ENCODE measurements at places on chromosomes 3 and 15.

DNA sequence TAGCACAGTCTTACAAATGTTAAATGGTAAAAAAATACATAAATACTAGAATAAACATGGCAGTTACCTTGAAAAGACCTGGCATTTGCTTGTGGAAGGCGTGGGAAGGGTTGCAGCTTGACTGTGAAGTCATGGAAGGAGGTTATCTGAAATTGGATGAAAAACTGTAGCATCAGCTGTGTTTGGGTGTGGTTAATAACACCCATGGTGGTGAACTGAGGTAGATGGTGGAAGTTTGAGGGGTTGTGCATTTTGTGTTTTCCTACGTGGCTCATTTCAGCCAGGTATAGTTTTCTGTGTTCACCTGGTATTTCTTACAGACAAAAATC lies 46.5 kb downstream of the PSMD6 start:
- DNase-seq = no peak

- no peak for DNase-seq
Observed at GRCh38 chr15:70530906-70531305, 232.5 kb downstream of the UACA start.

DNA sequence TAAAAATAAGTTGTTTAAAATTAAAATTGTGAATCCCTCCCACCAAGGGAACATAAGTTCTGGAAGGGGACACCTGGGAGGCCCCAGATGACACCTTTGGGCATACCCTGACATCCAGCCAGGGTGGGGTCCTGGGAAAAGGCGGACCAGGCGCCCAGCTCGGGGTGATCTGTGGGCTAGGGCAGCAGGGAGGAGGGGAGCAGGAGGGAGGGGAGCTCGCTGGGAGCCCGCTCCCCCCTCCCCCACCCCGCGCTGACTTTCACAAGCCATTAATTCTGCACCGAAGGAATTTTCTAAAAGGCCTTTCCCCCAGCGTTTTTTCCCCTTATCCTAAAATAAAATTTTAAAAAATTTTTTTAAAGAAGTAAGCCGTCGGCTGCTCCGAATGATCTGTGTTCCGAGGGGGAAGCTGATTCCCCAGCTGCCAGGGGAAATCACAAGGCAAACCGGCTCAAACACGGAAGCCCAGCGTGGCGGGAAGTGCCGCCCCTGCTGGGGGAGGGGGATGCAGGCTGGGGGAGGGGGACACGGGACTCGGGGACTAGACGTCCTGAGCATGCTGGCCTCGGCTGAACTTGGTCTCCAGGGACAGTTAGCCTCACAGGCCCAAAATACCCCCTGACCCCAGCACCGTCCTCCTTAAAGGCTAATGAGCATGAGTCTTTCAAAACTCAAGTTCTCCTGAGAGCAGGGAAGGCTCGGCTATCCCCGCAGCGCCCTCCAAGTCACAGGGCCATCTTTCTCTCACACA lies 13.9 kb downstream of the PLXND1 start:
- no peak for DNase-seq

GRCh38 chr15:92365084-92365483 lies 28.6 kb upstream of the ST8SIA2 start:
- no peak for DNase-seq

GRCh38 chr3:193114431-193115340 lies 126.3 kb upstream of the PLAAT1 start:
- no peak for DNase-seq

- DNase-seq = peak; percentile 24
Observed at GRCh38 chr3:37861620-37862041, at the start of gene CTDSPL. CTDSPL (plus strand) TSS chr3:37861880; CDS start chr3:37862200, 320 bp downstream.

DNA sequence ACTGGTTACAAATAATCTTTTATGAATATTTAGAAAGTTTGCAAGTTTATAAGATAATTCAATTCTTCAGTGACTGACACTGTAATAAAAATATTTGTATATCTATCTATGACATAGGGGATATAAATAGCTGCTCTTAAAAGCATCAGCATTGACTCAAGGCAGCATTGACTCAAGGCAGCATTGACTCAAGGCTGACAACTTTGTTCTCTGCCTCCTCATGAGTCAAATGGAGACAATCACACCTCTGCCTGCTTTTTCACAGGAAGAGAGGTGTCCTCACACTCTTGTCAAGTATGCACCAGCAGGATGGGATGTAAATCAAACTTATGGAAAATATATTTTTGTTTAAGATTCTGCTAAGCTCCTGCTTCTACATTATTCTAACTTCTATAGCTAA lies 1173.1 kb downstream of the NSUN3 start:
- DNase-seq = no peak

DNA sequence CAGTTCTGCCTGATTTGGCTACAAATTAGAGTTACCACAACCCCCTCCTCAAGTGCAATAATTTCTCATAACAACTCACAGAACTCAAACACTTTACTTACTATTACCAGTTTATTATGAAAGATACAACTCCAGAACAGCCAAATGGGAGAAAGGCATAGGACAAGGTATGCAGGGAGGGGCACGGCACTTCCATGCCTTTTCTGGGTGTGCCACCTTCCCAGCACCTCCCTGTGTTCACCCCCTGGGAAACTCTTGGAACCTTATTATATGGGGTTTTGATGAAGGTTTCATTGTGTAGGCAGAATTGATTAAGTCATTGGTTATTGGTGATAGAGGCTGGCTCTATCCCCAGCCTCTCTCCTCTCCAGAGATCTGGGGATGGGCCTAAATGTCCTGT lies 66.6 kb upstream of the RAP2B start:
- DNase-seq = no peak

GRCh38 chr3:147240581-147240980 lies 165.8 kb downstream of the ZIC4 start:
- DNase-seq = no peak

DNA sequence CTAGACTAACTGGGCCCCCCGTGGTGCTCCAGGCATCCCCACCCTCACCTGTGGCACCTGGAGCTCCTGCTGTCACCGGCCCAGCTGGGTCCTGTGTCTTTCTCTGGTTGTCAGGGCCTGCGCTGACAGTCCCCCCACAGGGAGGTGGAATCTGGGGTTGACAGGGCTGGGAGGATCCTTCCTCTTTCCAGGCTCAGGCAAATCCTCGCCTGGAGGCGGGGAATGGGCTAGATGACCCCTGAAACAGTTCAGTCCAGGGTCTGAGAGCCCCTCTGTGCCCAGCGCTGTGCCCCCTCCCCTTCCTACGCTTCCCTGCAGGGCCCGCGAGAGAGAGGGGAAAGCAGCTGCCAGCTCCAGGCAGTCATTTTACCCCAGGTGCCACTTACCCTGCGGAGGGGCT lies 50.1 kb upstream of the MCF2L2 start:
- no peak for DNase-seq

GRCh38 chr3:69510481-69511030 lies 124.7 kb upstream of the FRMD4B start:
- no peak for DNase-seq

GRCh38 chr3:139561959-139562676 lies 22.6 kb upstream of the RBP1 start:
- DNase-seq = no peak

GRCh38 chr3:25844891-25845290 lies 55.0 kb downstream of the OXSM start:
- no peak for DNase-seq

DNA sequence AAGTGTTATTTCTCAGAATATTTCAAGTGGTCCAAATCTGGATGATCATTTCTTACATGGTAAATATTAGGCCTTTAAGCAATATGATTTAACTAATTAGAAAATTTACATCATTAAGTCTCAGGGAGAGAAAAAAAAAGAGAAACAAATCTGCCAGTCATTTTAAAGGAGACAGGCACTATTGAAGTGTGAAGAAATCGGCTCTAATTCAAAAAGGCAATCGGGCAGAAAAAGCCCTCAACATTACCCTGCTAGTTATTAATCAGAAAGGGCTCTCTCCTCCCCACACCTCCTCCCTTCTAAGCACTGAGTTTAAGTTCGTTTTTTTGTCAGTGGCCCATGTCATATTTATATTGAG lies 215.9 kb downstream of the MEIS2 start:
- DNase-seq = no peak

GRCh38 chr3:38967693-38967989 lies 84.1 kb downstream of the SCN11A start:
- DNase-seq = no peak

DNA sequence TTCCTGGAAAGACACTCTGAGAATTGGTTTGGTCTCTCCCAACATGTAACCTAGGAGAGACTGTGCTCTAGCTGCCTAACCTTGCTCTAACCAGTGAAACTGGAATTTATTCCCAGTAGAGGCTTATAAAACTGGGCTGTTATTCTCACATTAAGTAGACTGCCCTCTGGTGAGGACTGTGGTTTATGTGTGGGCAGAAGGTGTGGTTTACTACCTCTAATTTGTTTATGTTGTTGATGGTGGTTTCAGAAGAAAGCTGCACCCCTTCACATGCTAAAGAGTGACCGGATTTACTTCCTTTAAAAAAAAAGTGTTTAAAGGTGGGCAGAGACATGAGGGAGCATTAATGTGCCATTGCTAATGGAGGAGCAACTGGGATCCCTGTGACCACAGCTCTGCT lies 273.2 kb downstream of the MECOM start:
- no peak for DNase-seq

- DNase-seq = no peak
Observed at GRCh38 chr3:51519848-51520247, 18.7 kb upstream of the RAD54L2 start.

GRCh38 chr3:139797724-139798343 lies 120.1 kb upstream of the NMNAT3 start:
- peak; percentile 38 for DNase-seq

DNA sequence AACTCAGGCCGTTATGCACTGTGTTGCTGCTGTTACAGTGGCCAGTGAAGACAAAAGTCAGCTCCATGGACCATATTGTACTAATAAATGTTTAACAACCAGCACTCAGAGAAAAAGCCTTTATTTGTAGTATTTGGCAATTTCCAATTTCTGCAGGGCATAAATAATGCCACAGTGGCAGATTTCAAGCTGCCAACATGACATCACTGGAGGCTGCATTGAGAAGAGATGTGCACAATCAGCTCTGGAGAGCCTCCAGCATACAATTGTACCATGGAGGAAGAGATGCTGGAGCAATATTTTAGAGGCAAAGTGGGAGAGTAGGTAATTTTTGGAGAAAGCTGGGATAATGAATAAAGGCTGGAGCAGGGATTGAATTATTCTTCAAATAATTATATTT lies 9.7 kb upstream of the ALCAM start:
- DNase-seq = no peak

GRCh38 chr3:59443618-59444293 lies 393.9 kb upstream of the CFAP20DC start:
- no peak for DNase-seq

- DNase-seq = no peak
Observed at GRCh38 chr3:16088496-16088895, 86.0 kb upstream of the GALNT15 start.

- no peak for DNase-seq
Observed at GRCh38 chr15:42286445-42287029, 13.3 kb upstream of the TMEM87A start.

DNA sequence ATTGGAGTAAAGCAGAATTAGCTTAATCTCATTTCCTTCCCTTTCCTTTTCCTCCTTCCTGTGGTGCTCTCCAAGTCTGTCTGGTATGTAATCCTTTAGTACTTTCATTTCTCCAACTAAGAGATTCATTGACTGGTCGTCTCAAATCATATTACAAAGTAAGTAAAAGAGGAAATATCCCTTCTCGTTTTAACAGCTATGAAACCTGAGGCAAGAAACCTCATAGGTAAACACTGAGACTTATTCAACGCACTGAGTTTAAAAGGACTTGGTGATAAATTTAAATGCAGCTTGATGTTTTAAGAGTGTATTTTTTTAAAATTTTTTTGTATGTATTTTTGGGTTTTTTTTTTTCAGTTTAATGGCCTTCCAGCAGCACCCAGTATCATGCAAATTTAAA lies 117.2 kb upstream of the LRRC3B start:
- DNase-seq = no peak

- DNase-seq = no peak
Observed at GRCh38 chr3:64687086-64687780, 567 bp downstream of the ADAMTS9 start.

DNA sequence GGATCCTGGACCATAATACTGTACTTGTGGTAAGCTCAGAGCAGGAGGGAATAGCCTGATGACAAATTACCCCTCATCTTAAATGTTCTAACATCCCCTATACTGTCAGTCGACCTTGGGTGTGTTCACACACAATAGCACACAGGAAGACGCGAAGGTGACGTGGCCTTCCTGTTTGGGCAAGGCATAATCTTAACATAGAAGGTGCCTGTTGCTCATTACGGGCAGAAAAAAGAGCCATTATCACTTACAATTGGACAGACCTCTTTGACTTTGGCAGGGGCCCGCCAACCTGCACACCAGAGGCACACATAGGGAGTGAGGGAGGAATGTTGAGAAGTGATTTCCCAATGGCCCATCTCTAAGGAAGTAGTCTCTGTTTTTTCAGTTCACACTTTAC lies 144.2 kb downstream of the ANO10 start:
- peak; percentile 70 for DNase-seq

GRCh38 chr15:28013480-28013879 lies 85.6 kb downstream of the OCA2 start:
- no peak for DNase-seq

GRCh38 chr3:177382944-177383343 lies 185.7 kb upstream of the TBL1XR1 start:
- no peak for DNase-seq

GRCh38 chr3:16433701-16434151 lies 79.8 kb downstream of the RFTN1 start:
- no peak for DNase-seq

DNA sequence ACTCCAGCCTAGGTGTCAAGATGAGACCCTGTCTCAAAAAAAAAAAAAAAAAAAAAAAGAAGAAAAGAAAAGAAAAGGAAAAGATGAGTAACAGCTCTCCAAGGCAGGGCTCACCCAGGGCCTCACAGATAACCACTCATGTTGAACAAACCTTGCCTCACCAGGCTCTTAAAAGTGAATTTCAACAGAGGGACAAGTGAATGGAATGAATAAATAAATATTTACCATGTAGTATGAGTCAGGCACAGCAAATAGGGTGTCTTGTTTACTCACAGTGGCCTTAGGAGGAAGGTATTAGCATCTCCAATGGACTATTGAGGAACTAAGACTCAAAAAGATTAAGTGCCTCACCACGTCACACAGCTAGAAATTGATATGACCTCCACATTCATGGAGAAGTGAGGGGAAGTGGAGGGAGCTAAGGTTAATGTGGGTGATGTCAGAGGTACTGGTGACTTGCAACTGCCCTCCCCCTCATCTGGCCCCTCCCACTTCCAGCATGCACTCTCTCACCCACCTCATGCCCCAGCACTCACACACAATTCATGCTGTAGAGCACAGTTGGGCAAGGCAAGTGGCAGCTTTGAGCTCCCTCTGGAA lies 255.5 kb downstream of the UACA start:
- no peak for DNase-seq

DNA sequence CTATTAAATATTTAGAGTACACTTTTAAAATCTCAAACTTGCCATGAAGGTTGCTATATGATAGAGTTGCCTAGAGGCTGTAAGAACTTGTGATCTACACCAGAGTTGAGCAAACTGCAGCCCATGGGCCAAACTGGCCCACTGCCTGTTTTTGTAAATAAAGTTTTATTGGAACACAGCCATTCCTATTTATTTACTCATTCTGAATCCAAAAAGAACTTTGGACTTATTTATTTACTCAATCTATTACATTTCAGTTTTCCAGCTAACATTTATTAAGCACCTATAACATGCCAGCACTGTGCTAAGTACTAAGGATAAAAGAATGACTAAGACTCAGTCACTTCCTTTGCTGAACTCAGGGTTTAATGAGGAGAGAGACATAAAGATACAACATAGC lies 403.6 kb downstream of the ERC2 start:
- DNase-seq = no peak

- DNase-seq = no peak
Observed at GRCh38 chr3:195209847-195210265, 61.1 kb downstream of the XXYLT1 start.

- no peak for DNase-seq
Observed at GRCh38 chr15:23002920-23003319, 22.8 kb upstream of the CYFIP1 start.
